Kidney (tissue), 22 donors: ENCODE measurements at places on chromosomes 2 and 18. TPM values are rescaled to one million over a fixed set of nuclear protein-coding genes. Genes with fewer than 3 reads are reported as not detected.
A peak's percentile ranks its signal among the peaks of the same experiment; 100 is the strongest.

The RAB31 gene
- total RNA-seq = 77.1 TPM

GRCh38 chr2:138536740-138537139, 35.2 kb downstream of the SPOPL start:
- DNase-seq = no peak

The LRP1B gene
- 1.2 TPM for total RNA-seq

DNA sequence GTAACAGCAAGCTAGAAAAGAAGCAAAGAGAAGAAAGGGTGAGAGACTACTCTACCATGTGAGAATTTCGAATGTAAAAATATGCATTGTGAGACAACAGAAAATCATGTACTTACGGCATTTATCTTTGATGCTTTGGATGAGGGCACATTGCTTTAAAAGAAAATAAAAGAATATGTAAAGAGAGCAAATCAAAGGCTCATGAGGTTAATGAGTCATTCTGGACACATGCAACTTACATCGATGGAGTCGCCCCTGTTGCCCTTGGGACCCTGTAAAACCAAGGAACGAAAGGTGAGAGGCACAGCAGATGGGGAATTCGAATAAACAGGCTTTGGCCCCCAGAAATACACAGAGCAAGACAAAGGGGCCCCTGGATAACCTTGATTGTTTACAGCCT, 69.0 kb downstream of the COL6A3 start:
- DNase-seq = no peak

DNA sequence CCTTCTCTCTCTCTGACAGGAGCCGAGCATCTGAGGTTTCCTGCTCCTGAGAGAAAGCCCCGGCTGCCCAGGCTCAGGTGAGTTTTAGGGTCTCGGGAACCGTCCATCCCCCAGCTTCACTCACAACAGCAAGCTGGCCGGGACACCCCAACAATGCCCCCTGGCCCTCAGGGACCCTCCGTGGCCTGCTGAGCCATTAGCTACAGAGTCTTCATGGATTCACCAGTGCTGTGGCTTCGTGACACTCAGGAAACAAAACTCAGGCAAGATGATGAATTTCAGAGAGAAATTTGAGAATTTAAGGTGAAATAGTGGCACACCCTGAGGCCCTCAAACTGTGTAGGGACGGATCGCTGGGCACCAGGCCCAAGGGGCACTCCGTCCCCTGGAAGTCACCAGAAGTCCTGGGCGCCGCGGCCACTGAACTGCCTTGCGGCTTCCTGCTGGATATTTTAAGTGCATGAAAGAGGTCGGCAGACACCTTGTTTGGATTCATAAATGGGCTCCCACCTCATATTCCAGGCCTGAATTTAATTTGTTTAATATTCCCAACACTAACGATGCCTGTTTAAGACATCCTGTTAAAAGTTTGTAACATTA, 368.3 kb upstream of the SALL3 start:
- no peak for DNase-seq

The CXCR1 gene
- 0.09 TPM for total RNA-seq

- DNase-seq = peak; percentile 65
Observed at GRCh38 chr2:71882949-71883472, 264.7 kb downstream of the CYP26B1 start.

- no peak for DNase-seq
Observed at GRCh38 chr2:56344771-56345170, 161.0 kb downstream of the CCDC85A start.

DNA sequence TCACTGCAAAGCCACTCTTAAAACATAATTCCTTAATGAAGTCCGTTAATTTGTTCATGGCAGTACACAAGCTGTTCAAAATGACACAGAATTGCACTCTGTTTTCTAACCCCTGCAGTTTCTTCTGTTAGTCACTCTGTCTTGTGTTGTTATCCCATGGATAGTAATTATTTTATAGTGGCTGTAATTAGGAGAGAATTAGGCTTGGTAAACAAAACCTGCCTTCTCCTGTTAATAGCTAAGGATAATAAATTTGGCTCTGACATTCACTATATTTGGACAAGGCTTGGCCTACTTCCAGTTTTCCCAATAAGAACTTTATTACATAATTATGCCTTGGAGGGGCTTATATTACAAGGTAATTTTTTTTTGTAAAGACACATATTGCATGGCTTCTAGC, 330.3 kb upstream of the FIGN start:
- DNase-seq = no peak

DNA sequence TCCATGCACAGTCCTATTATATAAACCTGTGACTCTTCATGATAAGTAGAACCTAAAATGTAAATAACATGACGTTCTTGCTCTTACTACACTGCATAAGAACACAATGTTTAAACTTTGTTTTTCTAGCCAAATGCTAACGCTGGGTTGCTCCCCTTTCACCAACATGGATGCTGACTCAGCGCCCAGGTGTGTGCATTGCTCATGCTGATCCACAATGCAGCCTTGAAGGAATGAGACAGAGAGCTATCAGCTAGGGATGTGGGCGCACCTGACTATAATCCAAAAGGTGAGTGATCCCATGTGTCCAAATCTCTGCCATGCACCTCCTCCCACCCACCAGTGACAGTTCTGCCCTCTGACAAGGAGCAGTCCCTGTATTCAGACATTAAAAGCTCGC, 235.0 kb downstream of the IRS1 start:
- no peak for DNase-seq

The GKN2 gene
- not detected for total RNA-seq

DNA sequence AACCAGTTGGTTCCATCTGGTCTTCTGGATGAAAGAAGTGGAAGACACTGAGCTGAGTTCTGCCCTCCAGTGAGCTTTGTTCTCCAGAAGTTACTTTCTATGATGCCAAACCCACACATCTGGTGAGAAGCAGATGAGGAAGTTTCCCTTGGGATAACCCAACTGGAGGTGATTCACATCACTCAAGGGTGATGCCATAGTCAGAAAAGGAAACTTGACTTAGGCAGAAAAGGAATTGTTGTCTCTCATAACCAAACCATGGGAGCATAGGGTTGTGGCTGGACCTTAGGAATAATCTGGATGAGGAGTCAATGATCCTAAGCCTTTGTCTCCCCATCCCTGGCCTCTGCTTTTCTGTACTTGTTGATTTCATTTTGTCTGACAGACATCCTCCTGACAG, 43.7 kb downstream of the CDC42EP3 start:
- DNase-seq = no peak
